NCI-H187 treated with DMSO at 0.1 percent for 48 hours (cell line): ENCODE measurements at places on chromosomes 13 and 19.

- DNase-seq: no peak
Measured at GRCh38 chr13:77741597-77741972, 44.1 kb downstream of the SLAIN1 start.

DNA sequence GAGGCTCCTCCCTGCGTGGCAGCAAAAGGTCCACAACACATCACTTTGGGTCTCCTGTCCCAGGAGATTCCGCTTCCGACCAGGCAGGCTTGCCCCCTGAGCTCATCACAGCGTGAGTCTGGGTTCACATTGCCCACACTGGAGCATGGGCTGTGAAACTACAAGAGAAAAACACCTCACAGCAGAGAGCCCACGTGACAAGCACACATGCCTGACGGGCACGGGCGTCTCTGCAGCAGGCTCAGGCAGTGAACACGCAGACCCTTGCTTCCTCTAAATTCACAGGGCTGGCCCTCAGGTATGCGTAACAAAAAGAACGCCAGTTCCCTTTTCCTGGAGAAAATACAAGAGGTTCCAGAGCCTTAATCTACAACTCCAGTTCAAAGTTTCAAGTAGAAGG, 41.9 kb downstream of the RASA3 start:
- no peak for DNase-seq

- no peak for DNase-seq
Measured at GRCh38 chr19:57802269-57802668, 12.4 kb downstream of the ZNF552 start.

DNA sequence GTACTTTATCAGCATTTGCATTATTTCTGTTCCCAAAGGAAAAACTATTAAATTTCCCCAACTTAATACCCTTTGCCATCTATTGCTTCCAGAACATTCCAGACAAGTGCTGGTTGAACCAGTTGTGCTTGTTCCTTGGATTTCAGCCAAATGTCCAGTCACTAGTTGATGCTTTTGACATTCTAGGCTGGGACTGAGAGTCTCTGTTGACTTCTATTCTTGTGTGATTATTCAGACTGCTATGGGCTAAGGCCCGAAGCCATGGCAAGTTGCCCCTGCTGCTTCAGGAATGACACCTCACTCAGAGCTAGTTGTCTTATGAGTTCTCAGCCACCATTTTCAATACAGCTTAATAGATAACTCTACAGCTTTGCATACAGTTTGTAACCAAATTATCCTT, 458.1 kb upstream of the ARGLU1 start:
- no peak for DNase-seq

DNA sequence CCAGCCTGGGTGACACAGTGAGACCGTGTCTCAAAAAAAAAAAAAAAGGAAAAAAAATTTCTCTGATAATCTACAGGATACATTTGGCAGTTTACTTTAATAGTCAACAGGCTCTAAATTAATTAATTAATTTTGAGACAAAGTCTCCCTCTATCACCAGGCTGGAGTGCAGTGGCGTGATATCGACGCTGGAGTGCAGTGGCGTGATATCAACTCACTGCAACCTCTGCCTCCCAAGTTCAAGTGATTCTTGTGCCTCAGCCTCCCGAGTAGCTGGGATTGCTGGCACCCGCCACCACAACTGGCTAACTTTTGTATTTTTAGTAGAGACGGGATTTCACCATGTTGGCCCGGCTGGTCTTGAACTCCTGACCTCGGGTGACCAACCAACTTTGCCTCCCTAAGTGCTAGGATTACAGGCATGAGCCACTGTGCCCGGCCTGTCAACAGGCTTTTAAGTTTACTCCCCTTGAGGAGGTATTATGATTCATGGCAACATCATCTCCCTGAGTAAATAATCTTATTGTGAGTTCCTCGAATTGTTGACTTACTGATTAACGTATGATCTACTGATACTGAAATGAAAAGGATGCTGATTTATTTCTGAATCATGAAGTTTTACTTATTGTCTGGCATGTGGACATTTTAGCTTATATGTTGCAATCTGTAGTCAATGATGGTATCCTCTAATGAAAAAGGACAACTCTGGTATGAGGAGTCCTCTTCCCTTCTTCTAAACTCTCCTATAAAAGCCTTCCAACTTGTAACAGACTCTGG, 21.3 kb upstream of the MTRF1 start:
- DNase-seq: no peak

DNA sequence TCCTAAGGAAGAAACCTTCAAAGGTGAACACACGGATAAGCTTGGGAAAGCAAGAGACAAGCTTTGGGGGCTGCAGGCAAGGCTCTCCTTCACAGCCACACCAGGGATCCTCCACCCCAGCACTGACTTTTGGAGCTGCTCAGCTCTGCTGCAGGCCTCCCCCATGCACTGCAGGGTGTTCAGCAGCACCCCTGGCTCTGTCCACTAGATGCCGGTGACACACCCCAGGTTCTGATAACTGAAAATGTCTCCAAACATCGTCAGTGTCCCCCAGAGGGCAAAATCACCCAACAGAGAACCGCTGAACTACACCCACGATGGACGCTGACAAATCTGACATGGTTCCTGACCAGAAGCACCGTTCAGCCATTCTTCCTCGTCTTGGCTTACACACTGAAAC, 90.5 kb downstream of the STK24 start:
- DNase-seq: no peak

- no peak for DNase-seq
Measured at GRCh38 chr13:86446311-86446710, 647.1 kb upstream of the SLITRK6 start.

GRCh38 chr19:31602548-31602947, 253.3 kb upstream of the TSHZ3 start:
- no peak for DNase-seq

DNA sequence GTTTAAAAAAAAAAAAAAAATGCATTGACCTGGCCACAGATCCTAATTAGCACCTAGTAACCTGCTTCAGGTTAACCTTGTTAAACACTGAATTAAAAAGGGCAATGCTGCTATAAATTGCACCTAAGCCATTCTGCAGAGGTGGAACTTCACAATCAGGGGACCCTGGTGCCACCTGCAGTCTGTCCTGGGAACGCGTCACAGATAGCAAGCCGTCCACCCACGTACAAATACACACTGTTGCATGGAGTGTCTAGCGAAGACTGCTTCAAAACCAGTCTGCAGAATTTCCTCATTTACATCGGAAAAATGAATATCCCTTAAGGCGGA, 169.3 kb downstream of the COL4A1 start:
- peak; percentile 56 for DNase-seq

DNA sequence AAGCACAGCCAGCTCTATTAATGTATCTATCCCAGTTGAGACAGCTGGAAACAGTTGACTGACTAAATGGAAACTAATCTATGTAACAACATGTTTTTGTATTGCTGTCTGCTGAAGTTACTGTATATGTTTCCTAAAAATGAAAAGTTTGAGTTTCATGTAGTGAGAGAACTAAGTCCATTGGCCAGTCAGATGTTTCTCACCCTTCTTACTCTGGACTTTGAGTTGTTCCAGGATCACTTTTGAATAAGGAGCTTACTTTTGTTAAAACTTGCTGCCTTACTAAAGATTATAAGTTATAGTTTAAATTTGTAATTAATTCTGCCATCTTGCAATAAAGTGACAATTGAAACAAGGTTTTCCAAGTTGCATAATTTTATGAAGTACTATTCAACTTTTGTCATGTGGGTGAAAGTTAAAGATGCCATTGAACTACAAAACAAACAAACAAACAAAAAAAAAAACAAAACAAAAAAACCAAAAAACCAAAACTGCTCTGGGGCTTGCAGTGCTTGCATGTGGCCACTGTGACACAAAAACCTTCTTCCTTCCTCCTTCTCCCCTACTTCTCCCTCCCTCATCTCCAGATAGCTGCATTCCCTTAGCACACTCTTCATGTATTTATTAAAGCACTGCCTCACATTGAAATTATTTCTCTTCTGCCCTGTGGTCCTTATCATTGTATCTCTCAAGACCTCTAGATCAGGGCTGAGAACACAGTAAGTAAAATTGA, 15.3 kb downstream of the WDFY2 start:
- DNase-seq: no peak

DNA sequence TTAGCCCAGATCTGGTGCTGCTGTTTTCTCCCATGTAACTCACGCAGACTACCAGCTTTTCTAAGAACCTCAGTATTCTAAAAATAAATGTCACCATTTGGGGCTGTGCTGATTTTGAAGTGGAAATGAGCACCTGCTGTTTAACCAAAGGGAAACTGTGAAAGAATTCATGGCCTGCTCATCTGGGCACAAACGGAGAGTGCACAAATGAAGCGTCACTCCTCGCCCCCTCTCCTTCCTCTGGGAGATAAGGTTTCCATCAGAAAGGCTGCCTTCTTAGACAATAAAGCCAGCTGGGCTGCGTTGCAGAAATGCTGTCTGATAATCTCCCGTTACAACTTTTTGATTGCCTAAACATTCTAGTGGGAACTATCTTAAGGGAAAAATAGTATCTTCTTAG, 73.7 kb upstream of the SLC15A1 start:
- no peak for DNase-seq

- no peak for DNase-seq
Measured at GRCh38 chr19:50798659-50799546, 8.7 kb downstream of the ACP4 start.
